Immature natural killer cell (primary cell): ENCODE measurements at places on chromosomes 3 and 15.
A peak's percentile ranks its signal among the peaks of the same experiment; 100 is the strongest.

DNA sequence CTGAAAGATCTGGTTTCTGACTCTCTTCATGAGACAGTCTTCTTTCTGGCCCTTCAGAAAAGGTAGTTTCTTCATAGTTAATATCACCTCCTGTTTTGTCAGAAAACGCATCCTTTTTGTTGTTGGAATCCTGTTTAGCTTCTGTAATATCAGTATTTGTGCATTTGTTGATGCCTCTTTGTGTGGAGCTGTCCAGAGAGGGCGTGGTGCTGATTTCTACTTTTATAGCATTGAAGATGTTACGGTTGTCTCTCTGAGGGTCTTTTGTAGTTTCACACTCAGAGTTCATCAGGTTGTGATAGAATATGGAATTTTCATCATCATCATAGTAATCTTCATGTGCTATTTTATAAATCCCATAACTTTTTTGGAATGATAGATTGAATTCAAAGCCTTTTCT is 8.9 kb downstream of the GPR149 start:
- H3K27me3 ChIP-seq = no peaks in the 10 kb centered on the region
- no peak for DNase-seq
- H3K4me1 ChIP-seq = no peaks in the 10 kb centered on the region
- no peak overlapping the region for H3K27ac ChIP-seq
- no peaks in the 10 kb centered on the region for H3K36me3 ChIP-seq
- H3K4me3 ChIP-seq = no peak overlapping the region

DNA sequence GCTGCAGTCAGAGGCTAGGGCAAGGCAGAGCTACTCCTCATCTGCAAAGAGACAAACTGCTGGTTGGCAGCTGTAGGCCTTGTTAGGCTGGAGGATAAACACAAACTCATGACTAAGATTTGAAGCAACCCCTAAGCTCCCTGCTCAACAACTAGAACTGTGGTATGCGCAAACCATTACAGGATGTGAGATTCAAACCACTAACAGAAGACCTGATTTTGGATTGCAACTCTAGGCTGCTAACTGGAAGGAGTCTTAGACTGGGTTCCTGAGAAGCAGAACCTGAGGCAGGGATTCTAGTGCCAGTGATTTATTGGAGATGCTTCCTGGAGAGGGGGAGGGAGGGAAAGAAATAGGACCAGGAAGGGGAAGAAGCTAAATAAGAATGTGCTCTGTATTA is 22.5 kb downstream of the CCR4 start:
- H3K4me1 ChIP-seq = peaks cover 8% of the 10 kb centered on the region
- no peak overlapping the region for H3K4me3 ChIP-seq
- H3K36me3 ChIP-seq = no peaks in the 10 kb centered on the region
- no peak overlapping the region for H3K27ac ChIP-seq

GRCh38 chr3:30349507-30349906 is 256.9 kb upstream of the TGFBR2 start:
- no peaks in the 10 kb centered on the region for H3K36me3 ChIP-seq
- peaks cover 5% of the 10 kb centered on the region for H3K27me3 ChIP-seq
- H3K27ac ChIP-seq = no peak overlapping the region
- no peak overlapping the region for H3K4me3 ChIP-seq
- DNase-seq = no peak

DNA sequence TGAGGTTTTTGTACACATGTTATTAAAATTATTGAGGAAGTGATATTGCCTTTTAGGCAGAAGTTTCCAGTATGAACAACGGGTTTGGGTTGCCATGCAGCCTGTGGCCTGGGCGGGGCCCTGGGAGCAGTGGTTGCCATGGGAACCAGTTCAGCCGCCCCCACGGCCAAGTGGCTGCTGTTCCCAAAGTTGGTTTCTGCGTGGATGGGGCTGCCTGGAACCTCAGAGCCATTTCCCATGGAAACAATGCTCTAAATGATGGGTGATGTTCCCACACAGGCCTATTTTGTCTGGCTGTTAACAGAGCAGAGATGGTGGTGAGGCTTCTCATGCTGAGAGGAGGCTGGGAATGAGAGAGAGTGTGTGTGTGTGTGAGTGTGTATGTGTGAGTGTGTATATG is 19.5 kb downstream of the MRAS start:
- H3K27me3 ChIP-seq = peaks cover 6% of the 10 kb centered on the region
- H3K27ac ChIP-seq = no peak overlapping the region
- no peaks in the 10 kb centered on the region for H3K36me3 ChIP-seq

DNA sequence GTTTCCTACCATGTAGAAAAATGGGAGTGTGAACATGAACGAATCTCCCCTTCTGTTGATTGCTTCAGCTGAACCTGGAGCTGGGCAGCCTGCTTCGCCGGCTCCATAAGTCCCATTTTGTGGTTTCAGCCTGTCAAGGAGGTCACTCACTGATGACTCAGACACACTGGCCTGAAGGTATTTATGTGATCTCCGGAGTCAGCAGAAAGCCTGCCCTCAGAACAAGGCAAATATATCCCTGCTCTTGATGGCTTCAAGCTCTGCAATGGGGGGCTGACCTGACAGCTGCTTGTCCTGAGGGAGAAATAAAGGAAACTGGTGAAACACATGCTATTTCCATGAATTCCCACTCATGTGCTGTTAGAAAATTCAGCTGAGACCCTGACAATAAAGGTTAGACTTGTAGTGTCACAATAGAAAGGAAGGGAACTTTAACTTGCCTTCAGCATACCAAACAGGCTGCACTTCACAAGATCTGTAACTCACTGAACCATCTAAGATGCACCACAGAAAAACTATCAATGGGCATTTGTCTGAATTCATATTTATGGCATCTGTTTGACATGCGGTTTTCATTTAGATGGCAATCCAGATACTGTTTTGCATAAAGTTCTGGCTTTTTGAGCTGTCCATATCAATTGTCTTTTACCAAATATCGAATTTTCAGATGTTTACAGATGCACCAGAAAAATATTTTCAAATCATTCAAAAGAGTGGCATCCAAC is 282.0 kb upstream of the VEPH1 start:
- H3K36me3 ChIP-seq = no peaks in the 10 kb centered on the region
- peaks cover 2% of the 10 kb centered on the region for H3K27me3 ChIP-seq
- no peak overlapping the region for H3K4me3 ChIP-seq
- H3K4me1 ChIP-seq = no peaks in the 10 kb centered on the region
- no peak for DNase-seq

- H3K4me3 ChIP-seq = no peak overlapping the region
- H3K27me3 ChIP-seq = peaks cover 6% of the 10 kb centered on the region
- DNase-seq = no peak
- no peak overlapping the region for H3K27ac ChIP-seq
- no peaks in the 10 kb centered on the region for H3K36me3 ChIP-seq
Measured at GRCh38 chr3:187247398-187247797, 44.1 kb downstream of the MASP1 start.

GRCh38 chr3:157542711-157543500 is 39.7 kb upstream of the VEPH1 start:
- H3K27me3 ChIP-seq = peaks cover 10% of the 10 kb centered on the region
- H3K36me3 ChIP-seq = no peaks in the 10 kb centered on the region
- no peak overlapping the region for H3K27ac ChIP-seq
- H3K4me3 ChIP-seq = no peak overlapping the region
- no peaks in the 10 kb centered on the region for H3K4me1 ChIP-seq

DNA sequence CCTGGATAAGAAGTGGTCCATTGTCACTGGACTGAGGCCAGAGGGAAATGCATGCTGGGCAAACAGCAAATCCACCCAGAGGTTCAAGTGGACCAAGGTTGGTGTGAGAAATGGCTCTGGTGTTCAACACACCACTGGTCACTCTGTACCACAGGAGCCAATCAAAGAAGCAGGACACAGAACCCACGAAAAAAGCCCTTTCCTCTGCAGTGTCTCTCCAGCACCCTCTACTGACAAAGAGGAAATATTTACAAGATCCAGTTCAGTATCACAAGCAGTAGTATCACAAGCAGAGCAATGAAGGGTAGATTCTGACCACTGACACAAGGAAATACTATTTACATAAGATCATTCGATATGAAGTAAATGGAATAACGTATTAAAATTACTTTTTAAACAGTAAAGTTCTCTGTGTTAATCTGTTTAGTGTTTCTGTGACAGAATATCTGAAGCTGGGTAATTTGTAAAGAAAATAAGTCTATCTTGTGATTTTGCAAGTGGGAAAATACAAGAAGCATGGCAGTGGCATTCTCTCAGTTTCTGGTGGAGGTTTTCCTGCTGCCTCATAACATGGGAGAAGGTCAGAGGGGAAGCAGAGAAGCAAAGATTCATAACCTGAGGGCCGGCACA is 390.7 kb downstream of the EFHB start:
- no peak overlapping the region for H3K4me3 ChIP-seq
- no peak overlapping the region for H3K27ac ChIP-seq
- H3K36me3 ChIP-seq = no peaks in the 10 kb centered on the region
- peaks cover 38% of the 10 kb centered on the region for H3K4me1 ChIP-seq
- no peaks in the 10 kb centered on the region for H3K27me3 ChIP-seq
- no peak for DNase-seq

DNA sequence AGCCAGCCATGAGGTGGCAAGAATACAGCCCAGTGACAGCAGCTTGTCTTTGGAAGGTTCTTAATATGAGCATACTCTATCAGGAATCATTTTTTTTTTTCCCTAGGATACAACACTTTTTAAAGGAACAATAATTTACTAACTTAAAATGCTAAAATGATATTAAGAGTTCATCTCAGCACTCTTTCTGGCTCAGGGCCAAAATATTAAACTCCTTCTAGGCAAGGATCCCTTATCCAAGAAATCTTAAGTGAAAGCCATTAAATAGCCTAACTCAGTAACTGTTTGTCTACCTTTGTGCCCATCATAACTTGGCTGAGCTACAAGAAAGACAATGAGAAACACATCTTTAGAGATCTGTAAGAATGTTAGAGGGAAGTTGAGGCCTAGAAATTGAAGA is 529.5 kb upstream of the TGFBR2 start:
- no peaks in the 10 kb centered on the region for H3K4me1 ChIP-seq
- no peak overlapping the region for H3K27ac ChIP-seq
- H3K4me3 ChIP-seq = no peak overlapping the region
- no peak for DNase-seq

DNA sequence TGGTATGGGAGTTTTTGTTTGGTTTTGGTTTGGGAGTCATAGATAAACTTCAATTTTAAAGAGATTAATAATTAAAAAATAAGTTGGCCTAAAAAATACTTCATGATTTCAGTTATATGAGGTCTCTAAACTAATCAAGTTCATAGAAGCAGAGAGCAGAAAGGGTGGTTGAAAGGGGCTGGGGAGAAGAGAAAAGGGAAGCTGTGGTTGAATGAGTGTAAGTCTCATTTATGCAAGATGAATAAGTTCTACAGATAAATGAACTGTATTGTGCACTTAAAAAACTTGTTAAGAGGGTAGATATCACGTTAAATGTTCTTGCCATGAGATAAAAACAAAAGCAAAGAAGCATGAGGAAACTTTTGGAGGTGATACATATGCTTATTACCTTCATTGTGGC is 188.7 kb downstream of the NSUN3 start:
- H3K4me1 ChIP-seq = no peaks in the 10 kb centered on the region
- no peak for DNase-seq
- no peaks in the 10 kb centered on the region for H3K36me3 ChIP-seq
- H3K4me3 ChIP-seq = no peak overlapping the region
- peaks cover 6% of the 10 kb centered on the region for H3K27me3 ChIP-seq

DNA sequence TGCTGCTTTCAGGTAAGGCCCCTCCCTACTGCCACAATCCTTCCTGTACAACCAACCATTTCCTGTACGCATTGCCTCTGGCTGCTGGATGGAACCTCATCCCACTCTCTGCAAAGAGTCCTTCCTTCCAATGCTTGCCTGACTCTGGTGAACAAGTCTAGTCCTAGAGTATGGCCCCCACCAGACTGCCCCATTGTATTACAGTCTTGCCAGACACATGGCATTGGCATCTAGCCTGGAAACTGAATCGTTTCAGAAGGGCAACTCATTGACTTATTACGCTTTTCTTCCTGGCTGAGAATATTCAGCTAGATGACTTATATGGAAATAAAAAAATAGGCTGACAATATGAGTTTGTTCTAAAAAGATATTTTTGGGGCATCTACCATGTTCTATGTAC is 170.3 kb downstream of the SUCLG2 start:
- H3K4me3 ChIP-seq = no peak overlapping the region
- peak overlapping the region; percentile 24 for H3K27ac ChIP-seq
- H3K27me3 ChIP-seq = peaks cover 2% of the 10 kb centered on the region
- H3K36me3 ChIP-seq = peaks cover 10% of the 10 kb centered on the region
- peaks cover 11% of the 10 kb centered on the region for H3K4me1 ChIP-seq
- no peak for DNase-seq

- peaks cover 21% of the 10 kb centered on the region for H3K4me1 ChIP-seq
- H3K27ac ChIP-seq = no peak overlapping the region
- peaks cover 44% of the 10 kb centered on the region for H3K27me3 ChIP-seq
- H3K4me3 ChIP-seq = no peak overlapping the region
- DNase-seq = no peak
Measured at GRCh38 chr3:181705086-181705480, 6.6 kb upstream of the SOX2 start.

DNA sequence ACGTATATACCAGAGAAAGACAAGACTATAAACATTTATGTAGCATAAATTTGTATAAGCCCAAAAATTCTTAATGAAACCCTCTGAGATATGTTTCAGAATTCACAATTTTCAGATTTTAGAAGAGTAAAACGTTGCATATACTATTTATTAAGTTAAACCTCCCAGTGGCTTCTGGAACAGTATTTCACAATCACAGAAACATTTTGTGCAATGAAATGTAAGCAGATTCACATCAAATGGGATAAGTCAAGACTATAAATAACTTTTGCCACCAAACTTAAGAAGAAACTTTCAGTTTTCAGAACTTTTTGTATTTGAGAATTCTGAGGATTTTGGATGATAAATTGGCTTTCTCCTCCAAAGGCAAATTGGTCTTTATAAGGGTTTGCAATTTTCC is 9.2 kb downstream of the SLTM start:
- H3K27ac ChIP-seq = no peak overlapping the region
- H3K4me1 ChIP-seq = peaks cover 21% of the 10 kb centered on the region
- H3K4me3 ChIP-seq = no peak overlapping the region
- DNase-seq = no peak
- peaks cover 4% of the 10 kb centered on the region for H3K36me3 ChIP-seq

DNA sequence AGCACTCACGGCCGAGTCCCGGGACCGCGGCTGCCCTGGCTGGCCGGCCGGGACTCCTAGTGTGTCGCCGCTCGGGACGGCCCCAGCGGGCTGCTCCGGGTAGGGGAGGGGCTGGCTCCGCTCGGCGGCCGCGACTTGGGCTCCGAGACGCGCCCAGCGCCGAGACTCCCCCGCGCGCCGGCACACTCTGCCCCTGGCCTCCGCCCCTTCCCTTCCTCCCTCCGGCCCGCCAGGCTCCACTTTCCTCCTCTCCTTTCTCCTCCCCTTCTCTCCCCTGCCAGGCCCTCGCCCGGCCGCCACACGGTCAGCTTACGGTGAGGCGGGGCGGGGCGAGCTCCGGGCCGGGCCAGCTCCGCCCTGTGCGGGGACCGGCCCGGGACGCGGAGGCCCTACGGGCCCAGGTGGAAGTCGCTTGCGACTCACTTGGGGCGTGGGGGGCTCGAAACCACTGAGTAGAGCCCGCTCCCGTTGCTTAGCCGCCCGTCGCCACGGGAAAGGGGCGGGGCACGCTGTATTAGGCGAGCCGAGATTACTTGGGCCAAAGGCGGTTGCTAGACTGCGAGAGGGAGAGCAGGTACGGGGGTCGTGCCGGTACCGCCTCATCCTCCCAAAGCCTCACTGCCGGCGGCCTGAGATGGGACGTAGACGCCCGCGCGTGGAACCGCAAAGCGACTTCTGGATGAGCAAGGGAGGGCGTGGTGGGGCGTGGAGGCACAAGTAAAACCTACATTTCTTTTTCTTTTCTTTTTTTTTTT is at the start of gene ITGB5:
Gene ITGB5 (minus strand): TSS at position 189 of the 755 bp plus-strand sequence. CDS start 365 bp downstream, outside the sequence.
- DNase-seq = peak; percentile 14
- H3K27ac ChIP-seq = no peak within 1 kb of the TSS
- H3K27me3 ChIP-seq = peaks cover 13% of the 10 kb centered on the region
- H3K4me3 ChIP-seq = peak within 1 kb of the TSS; percentile 82
- peaks cover 7% of the 10 kb centered on the region for H3K4me1 ChIP-seq
- no peaks in the 10 kb centered on the region for H3K36me3 ChIP-seq
